ENCODE measurements at places on chromosomes 5 and 9. TPM values are rescaled to one million over a fixed set of nuclear protein-coding genes. Genes with fewer than 3 reads are reported as not detected.
A peak's percentile ranks its signal among the peaks of the same experiment; 100 is the strongest.

DNA sequence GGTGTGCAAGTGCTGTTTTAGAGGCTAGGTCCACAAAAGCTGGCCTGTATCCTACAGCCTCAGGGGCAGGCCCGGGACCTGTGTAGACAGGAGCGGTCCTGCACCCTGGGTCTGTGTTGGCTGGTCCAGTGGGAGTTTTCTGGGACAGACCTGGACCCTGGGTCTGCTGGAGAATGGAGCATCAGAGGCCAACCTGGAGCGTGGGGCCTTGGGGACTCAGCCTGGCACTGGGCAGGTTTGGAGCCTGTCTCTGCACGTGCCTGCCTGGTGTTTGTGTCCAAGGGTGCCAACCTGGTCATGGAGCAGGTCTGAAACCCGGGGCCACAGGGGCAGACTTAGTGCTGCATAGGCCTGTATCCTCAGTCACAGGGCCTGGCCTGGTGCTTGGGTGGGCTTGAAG lies 45.8 kb downstream of the SRFBP1 start:
- H3K27me3 ChIP-seq: no peaks in the 10 kb centered on the region
- DNase-seq: no peak
- no peak overlapping the region for H3K4me3 ChIP-seq
- H3K36me3 ChIP-seq: no peaks in the 10 kb centered on the region

GRCh38 chr9:109241207-109241606 lies 74.2 kb upstream of the FRRS1L start:
- no peaks in the 10 kb centered on the region for H3K4me1 ChIP-seq
- H3K36me3 ChIP-seq: no peaks in the 10 kb centered on the region
- peaks cover 27% of the 10 kb centered on the region for H3K27me3 ChIP-seq
- DNase-seq: no peak

DNA sequence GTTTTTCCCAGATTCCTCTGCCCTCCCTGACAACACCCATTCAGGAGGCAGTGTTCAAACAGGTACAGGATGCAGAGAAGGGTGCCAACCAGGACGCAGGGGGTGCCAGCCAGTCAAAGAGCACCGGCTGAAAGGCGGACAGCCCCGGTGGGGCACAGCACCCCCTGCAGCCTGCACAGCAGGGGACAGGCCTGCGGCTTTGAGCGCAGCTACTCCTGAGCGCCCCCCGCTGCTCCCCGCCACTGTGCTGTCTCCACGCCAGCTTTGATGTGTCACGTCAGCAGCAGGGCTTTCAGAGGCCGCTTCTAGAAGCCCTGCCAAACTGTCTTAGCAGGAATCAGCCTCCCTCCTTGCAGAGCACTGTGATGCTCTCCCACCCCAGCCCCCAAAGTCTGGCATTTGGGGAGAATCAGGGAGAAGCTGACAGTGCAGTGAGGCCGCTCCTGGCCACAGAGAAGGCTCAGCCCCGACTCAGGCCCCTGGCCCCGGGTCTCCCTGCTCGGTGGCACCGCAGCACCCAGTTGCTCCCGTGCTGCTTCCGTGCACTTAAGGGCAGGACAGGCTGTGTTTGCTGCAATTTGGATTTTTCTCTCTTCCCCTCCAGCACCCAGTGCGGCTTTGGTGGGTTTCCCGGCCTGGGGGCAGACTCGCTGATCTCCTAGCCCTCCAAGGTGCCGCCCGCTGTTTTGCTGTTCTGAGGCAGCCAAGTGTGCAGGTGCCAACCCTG lies 20.3 kb downstream of the AK8 start:
- peak overlapping the region; percentile 59 for H3K27ac ChIP-seq
- H3K27me3 ChIP-seq: no peaks in the 10 kb centered on the region

The KCNV2 gene
- polyA plus RNA-seq: 0.31 TPM

GRCh38 chr5:172276214-172276613 lies 7.3 kb downstream of the UBTD2 start:
- H3K4me3 ChIP-seq: no peak overlapping the region
- no peaks in the 10 kb centered on the region for H3K27me3 ChIP-seq
- DNase-seq: no peak

DNA sequence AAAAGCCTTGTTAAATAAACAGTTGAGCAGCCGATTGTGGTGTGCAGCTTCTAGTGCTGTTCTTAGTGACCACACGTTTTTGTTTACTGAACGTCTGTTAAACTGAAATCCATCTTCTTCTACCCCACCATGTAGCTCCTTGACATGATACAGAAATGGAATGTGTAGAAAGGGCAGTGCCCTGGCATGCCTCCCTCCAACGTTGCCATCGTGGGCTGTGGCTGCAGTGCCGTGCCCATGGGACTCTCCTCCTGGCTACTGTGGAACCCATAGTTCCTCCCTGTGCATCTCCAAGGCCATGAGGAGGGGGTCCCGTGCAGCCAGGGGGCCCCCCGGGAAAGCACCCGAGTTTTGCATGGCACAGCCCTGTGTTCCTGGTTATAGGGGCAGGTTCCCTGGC lies 23.3 kb upstream of the TGFBI start:
- no peaks in the 10 kb centered on the region for H3K27me3 ChIP-seq
- no peaks in the 10 kb centered on the region for H3K36me3 ChIP-seq
- no peak overlapping the region for H3K4me3 ChIP-seq
- no peaks in the 10 kb centered on the region for H3K4me1 ChIP-seq
- DNase-seq: no peak
- H3K27ac ChIP-seq: no peak overlapping the region

GRCh38 chr5:79031485-79031867 lies 38.0 kb downstream of the DMGDH start:
- H3K4me3 ChIP-seq: no peak overlapping the region
- H3K27me3 ChIP-seq: no peaks in the 10 kb centered on the region
- no peaks in the 10 kb centered on the region for H3K36me3 ChIP-seq
- H3K27ac ChIP-seq: no peak overlapping the region

DNA sequence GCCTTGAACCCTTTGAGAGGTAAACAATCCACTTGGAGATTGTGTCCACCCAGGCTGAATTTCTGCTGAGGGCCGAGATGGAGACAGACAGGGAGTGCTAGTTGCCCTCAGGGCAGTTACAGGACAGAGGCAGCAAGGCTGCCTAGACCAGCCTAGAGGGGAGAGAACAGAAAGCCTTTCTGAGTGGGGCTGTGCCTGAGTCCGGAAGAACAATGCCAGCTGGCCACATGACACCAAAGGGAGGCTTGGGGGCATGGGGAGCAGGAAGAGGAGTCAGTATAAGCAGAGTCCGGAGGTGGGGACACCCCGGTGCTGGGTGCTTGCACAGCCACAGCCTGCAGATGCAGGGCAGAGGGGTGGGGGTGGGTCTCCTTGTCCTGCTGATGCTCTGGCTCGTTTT lies 145.7 kb downstream of the CFAP90 start:
- H3K36me3 ChIP-seq: no peaks in the 10 kb centered on the region
- H3K27ac ChIP-seq: no peak overlapping the region
- no peak for DNase-seq
- H3K27me3 ChIP-seq: no peaks in the 10 kb centered on the region

DNA sequence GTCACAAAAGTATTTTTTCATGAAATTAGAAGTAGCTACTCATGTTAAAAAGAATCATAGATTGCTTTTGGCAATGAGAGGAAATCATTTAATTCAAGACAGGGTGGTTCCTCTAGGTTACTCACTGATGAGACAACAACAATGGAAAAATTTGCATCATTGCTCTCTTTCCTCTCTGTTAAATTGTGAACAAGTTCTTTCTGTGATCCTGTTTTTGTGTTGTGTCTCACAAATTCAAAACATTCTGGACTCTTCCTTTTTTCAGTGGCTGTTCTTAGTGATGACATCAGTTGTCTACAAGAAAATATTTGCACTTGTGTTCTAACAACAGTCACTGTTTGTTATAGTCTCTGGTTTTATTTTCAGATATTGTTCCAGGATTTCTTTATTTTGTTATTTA lies 95.3 kb downstream of the XRCC4 start:
- H3K4me3 ChIP-seq: no peak overlapping the region
- H3K4me1 ChIP-seq: peaks cover 6% of the 10 kb centered on the region
- DNase-seq: no peak
- no peak overlapping the region for H3K27ac ChIP-seq

DNA sequence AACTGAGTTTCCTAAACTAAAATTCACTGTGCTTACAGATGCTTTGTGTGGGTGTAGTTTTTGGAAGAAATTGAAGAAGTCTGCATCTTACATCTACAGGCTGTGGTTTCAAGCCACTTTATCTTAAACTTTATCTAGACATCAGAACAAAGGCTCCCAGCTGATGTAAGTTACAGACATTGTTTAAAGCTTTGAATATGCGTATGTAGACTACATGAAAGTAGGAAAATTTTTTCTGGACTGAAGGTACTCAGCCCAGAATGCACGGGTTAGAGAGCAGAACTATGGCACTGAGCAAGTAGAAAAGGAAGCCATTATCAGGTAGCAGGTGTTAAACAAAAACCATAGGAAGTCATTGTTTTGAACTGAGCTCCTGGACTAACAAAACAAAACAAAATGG lies 185.4 kb downstream of the TTC39B start:
- no peaks in the 10 kb centered on the region for H3K4me1 ChIP-seq
- DNase-seq: no peak
- no peaks in the 10 kb centered on the region for H3K36me3 ChIP-seq
- H3K27ac ChIP-seq: no peak overlapping the region
- no peaks in the 10 kb centered on the region for H3K27me3 ChIP-seq

The SURF1 gene
- polyA plus RNA-seq: 30.0 TPM

The ISL1 gene
- polyA plus RNA-seq: 0.30 TPM
